ENCODE measurements at places on chromosomes 1 and 21. TPM values are rescaled to one million over a fixed set of nuclear protein-coding genes. Genes with fewer than 3 reads are reported as not detected.

- no peak for ATAC-seq
These were observed 78.0 kb upstream of the RNPC3 start for GRCh38 chr1:103447471-103447870.

Gene AGT
- total RNA-seq, result 0.39 TPM

DNA sequence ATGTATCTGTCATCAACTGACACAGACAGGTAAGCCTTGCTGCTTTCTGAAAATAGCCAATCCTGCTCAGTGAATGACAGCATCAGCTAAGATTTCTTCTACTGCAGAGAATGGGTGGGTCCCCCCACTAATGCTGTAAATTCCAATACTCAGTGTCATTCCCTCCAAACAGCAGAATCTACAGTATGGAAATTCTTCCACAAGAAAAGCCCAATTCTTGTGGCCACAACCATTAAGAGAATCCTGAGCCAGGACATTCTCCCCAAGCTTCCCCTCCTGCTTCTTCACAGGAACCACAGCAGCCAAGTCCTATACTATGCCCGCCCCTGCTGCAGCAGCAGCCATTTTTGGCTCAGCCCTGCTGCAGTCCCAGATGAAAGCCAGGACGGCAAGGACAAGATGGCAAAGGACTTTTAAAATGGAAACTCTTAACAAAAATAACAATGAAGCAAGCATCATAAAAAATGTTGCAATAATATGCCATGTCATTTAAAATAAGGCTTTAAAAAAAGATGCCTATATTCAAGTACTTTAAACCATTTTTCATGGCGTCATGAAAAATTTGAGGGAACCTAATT, 26.8 kb downstream of the EIF4G3 start:
- peak; percentile 78 for ATAC-seq

- no peak for ATAC-seq
These were observed 120.2 kb upstream of the SLC45A1 start for GRCh38 chr1:8197493-8198282.

DNA sequence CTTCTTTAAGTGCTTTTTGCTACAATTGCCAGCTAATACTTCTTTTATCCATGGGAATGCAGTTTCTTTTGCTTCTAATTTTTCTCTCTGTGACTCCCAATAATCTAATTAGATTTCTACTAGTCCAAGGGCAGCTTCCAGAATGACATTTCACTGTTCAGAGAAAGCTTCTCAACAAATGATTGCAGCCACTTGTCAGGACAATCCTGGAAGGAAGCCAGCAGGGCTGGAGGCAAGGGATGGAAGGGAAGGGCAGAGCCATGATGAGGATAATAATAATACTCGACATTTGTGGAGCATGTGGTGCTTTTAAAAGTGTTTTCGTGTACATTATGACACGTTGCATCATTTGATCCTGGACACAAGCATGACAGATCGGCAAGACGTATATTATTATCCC, 19.4 kb downstream of the F11R start:
- no peak for ATAC-seq

- no peak for ATAC-seq
These were observed 20.5 kb downstream of the RCSD1 start for GRCh38 chr1:167650269-167651160.

GRCh38 chr1:6805004-6805416, 19.8 kb downstream of the CAMTA1 start:
- ATAC-seq, result no peak

GRCh38 chr21:14889080-14889810, 175.6 kb downstream of the NRIP1 start:
- no peak for ATAC-seq

Gene TMEM240
- total RNA-seq, result 0.67 TPM

DNA sequence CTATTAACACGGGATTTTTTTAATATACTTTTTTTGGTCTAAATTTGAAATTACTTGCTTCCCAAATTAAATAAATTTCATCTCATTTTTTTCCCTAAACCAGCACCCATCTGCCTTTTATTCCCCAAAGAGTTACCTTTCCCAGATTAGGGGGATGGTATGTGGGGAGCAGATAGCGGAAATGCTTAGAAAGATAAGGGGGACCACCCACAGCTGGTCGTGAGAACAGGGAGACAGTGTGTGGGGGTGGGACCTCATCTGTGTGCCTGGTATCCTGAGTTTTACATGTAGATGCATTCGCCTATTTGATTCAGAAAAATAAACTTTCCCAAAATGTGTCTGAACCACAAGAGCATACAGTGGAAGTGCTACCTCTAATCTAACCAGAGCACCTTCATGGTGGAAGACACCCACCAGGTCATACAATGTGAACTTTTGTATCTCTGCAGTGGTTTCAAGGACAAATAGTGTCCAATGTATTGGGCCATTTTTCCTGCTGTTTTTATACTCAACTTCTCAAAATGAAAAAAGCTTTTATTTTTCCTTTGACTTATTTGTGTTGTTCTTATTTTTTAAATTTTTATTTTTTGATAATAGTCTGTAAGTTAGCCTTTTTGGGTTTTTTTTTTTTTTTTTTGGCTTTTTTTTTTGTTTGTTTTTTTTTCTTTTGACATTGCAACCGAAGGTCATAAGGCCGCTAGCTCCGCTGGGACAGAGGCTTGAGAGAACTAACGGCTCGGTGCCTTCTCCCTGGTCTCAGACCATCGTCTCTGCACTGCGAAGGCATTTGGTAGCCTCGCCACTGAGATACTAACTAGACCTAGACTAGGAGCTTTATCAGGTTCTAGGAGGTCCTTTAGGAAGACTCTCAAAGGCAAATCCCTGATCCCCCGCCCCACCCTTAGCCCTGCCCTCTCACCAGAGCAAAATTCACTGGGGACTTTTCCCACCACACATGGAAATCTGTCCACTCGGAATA, 263.2 kb downstream of the TM2D1 start:
- ATAC-seq, result no peak

GRCh38 chr1:112504001-112504660, 4.6 kb upstream of the WNT2B start:
- ATAC-seq, result no peak

GRCh38 chr1:235997049-235997448, 67.8 kb downstream of the NID1 start:
- no peak for ATAC-seq

GRCh38 chr1:203424285-203424684, 51.3 kb upstream of the PRELP start:
- ATAC-seq, result no peak

DNA sequence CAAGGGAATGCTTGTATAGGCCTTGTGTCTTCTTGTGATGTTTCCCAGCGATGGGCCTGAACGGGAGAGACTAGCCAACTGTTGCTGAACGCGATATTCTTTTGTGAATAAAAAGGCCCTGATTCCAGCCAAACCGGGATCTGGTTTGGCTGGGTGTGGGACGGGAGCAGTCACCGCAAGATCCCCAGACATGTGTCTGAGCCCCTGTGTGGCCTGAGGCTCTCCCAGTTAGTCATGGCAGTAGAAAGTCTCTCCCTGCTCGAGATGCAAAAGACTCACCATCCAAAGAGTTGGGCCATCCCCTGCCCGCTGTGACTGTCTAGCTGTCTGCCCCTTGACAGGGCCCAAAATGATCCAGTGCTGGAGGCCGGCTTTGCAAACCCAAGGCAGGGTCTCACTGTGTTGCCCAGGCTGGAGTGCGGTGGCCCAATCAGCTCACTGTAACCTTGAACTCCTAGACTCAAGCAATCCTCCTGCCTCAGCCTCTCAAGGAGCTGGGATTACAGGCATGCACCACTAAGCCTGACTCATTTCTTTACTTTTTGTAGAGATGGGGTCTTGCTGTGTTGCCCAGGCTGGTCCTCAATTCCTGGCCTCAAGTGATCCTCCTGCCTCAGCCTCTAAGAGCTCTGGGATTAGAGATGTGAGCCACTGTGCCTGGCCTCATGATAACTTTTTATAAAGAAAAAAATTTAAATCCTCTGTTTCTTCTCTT, 56.4 kb downstream of the KIF26B start:
- no peak for ATAC-seq

GRCh38 chr1:211336775-211337174, 10.1 kb downstream of the TRAF5 start:
- no peak for ATAC-seq

GRCh38 chr1:244280859-244281258, 170.8 kb downstream of the ADSS2 start:
- ATAC-seq, result no peak

GRCh38 chr1:167681451-167682098, 40.2 kb upstream of the MPZL1 start:
- ATAC-seq, result no peak

Gene S100A7
- not detected for total RNA-seq

- ATAC-seq, result no peak
These were observed 41.8 kb downstream of the LYPLAL1 start for GRCh38 chr1:219215477-219215876.

Gene PGLYRP3
- not detected for total RNA-seq

DNA sequence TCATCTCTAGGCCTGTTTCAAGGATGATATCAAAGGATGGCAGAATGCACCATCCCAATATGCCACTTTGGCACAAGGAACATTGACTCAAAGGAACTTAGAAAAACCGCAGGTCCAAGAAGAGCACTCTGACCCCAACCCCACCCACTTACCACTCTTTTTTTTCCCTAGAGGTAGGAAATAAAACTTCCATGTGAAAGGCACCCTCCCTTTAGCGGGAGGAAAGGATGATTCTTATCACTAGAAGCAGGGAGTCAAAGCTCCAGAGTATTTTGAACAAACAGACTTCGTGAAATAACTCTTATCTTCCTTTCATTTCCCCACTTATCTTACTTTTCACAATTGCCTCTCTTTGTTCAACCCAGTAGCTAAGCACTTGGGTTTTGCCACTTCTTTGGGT, 22.2 kb downstream of the PSMG1 start:
- ATAC-seq, result no peak

Gene C1orf53
- total RNA-seq, result 40.9 TPM

DNA sequence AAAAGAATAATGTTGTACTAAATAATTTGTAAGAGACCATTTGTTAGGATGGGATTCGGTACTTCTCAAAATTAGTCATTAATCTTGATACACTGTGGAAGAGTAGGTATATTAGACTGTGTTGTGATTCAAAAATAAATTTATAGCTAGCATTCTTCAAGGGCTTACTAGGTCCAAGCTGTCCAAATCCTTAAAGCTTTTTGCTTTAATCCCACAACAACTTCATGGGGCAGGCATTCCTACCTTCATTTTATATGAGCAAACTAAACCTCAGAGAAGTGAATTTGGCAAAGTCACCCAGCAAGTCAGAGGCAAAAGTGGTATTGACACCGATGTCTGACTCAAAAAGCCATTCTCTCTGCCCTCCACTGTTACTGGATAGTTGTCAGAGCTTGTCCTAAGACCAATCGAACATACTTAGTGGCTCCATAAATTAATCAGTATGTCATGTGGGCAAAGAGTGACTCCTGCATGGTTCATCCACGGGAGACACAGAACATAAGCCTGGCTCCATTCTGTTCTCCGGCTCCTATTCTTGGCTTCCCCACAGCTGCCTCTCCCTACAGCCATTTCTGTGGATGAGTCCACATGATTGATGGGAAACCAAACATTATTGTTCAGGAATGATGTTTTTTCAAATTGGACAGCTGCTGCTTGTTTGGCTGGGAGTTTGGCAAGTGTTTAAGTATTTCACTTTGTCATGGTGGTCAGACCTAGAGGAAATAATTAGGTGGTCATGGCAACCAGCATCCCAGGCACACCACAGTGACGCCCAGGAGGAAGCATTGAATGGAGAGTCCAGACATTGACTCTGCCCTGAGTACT, 133.4 kb upstream of the FGGY start:
- ATAC-seq, result peak; percentile 79

DNA sequence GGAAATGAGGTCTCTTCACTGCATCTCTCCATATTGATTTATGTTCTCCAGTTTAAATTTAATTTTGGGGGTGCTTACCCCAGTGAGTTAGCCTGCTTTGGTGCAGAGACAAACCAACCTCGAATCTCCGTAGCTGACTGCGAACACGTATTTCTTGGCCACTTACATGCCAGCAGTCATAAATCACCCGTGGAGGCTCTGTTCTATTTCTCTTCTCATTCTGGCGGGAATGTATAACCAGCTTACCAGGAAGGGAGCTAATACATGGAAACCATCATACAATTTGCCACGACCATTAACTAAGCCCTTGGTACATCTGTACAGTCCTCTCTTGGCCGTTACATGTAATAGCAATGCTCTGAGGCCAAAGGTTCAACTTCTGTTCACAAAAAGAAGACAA, 148.0 kb downstream of the PLA2G4A start:
- no peak for ATAC-seq
